ENCODE measurements at places on chromosomes 2 and 18.

GRCh38 chr2:120812866-120813265 is 77.2 kb downstream of the GLI2 start:
- DNase-seq = no peak

GRCh38 chr2:38185012-38185491 is 109.1 kb upstream of the CYP1B1 start:
- DNase-seq = no peak

DNA sequence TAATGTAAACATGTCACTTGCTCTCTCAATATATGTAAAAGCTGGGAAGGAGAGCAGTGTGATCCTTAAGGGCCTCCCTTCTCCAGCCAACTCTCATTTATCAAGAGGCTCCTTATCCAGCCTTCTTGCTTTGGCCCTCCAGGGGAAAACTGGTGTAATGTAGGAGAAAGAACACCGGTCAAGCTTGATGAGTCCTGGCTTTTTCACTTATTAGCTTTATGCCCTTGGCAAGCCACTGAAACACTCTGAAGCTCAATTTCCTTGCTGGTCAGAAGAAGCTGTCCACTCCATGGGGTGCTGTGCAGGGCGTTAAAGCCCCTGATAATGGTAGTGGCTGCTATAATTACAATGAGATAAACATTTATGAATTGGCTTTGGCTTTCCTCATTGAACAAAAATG is 251.2 kb upstream of the RBBP8 start:
- DNase-seq = no peak

DNA sequence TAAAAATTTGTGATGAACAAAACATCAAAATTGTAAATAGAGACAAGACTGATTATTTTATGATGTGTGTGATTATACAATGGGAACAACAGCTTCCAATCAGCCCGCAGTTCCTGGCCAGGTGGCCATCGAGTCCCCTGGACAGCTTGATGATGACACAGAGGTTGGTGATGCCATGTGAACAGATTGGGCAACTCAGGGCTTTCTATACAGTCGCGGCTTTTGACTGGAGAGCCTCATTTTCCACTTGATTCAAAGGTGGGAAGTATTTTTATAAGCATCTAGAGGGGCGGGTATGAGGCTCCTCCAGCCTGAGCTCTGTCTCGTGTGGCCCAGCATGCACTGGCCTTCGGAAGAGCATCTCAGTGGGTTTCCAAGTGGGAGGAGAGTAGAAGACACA is 14.9 kb upstream of the HPCAL1 start:
- DNase-seq = no peak

- no peak for DNase-seq
Observed at GRCh38 chr2:40287773-40288172, 164.1 kb downstream of the SLC8A1 start.
